Left colon (tissue), 2 donors: ENCODE measurements at places on chromosomes 13 and 19. TPM values are rescaled to one million over a fixed set of nuclear protein-coding genes. Genes with fewer than 3 reads are reported as not detected.

GRCh38 chr19:10861103-10861651 lies 10.2 kb upstream of the CARM1 start:
- no peak for DNase-seq

GRCh38 chr13:78161266-78161665 lies 242.6 kb upstream of the EDNRB start:
- DNase-seq, result no peak

DNA sequence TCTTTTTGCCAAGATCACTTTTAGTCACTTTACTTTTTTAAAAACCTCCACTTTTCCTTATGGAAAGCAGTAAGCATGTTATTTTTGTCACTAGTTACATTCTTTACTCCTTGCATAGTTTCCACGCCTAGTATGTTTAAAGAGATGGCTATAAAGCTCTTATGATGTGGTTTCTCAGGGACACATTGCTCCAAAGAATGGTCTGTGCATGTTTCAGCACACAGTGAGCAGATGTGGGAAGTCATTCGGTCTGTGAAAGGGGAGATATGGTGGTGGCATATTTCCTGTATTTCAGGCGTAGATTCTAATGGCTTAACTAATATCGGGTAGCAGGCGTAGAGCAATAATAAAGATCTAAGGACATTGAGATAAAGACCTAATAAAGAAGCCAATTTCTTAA lies 180.7 kb downstream of the SLITRK6 start:
- DNase-seq, result no peak

RGCC gene
- 6.4 TPM for total RNA-seq

TMC4 gene
- 217 TPM for total RNA-seq

GRCh38 chr19:2468596-2468995 lies 7.3 kb upstream of the GADD45B start:
- DNase-seq, result no peak

ADAT3 gene
- 19.1 TPM for total RNA-seq

DNA sequence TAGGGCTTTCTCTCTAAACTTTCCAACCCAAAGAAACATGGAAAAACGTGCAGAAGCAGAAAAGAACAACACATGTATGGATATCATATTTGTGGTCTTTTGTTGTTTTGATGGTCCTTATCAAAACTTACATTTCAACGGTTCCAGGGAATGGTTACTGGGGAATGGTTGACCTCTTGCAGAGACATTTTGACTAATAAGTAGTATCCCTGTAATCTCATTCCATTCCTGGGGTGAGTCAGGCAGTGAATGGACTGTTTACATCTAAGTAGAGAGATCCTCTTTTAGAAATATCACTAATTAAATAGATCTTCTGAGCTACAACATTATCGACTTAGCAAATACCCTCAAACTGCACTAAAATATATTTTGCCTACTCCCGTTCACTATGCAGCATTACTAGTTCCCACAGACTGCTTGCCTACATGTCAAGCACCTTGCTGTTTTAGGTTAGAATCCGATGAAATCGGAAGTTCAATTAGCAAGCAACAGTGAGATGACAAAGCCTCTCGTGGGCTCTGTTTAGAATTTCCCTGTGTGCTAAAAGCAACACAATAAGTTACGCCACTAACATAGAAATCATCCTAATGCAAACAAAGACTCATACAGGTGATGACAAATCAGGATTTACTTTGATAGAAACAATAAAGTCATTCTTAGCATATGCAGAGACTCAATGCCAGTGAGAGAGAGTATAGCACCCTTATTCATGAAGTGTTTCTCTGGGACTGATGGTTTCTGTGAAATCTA lies 797.7 kb upstream of the ARGLU1 start:
- no peak for DNase-seq

KLK14 gene
- total RNA-seq, result not detected
